ENCODE measurements at places on chromosomes 6 and 20. TPM values are rescaled to one million over a fixed set of nuclear protein-coding genes. Genes with fewer than 3 reads are reported as not detected.

DNA sequence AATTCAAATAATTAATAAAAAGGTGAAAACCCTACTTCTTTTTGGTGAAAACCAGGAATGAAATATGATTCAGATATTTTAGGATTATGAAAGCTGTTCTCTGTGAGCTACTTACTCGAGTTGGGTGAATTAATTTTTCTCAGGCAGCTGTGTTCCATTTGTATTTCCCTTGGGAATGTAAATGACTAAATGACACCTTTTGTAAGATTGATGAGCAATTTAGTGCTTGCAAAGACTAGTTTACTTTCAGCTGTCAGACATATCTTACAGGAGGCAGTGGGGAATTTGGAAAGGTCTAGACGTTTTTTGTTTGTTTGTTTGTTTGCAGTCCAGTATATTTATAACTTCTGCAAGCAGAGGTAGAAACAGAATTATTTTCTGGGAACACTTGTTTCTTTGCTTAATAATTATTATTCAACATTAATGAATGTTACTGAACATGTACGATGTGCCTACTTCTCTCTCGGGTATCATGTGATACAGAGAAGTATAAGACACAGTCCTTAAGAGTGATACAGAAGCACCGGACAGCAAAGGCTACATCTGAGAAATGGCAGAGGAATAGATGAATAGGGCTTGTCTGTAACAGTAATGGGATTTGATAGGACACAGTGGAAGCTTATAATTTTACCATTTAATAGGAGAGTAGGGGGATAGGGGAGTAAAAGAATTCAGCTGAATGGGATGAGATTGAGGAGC lies 91.3 kb downstream of the AKAP7 start:
- H3K4me1 ChIP-seq, result no peaks in the 10 kb centered on the region
- H3K27ac ChIP-seq, result no peak overlapping the region
- no peak for DNase-seq
- H3K27me3 ChIP-seq, result no peaks in the 10 kb centered on the region

DNA sequence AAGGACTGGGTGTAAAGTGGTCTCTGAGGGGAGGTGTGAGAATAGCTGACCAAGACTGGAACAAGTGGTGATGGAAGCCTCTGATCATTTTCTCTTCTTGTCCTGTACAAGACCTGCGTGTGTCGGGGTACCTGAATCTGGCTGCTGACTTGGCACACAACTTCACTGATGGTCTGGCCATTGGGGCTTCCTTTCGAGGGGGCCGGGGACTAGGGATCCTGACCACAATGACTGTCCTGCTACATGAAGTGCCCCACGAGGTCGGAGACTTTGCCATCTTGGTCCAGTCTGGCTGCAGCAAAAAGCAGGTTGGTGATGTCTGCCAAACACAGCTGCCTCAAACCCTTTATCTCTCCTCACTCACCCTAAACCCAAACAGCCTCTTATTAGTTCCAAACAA lies 1.7 kb upstream of the HSD17B8 start:
- peak overlapping the region; percentile 92 for H3K27ac ChIP-seq
- DNase-seq, result peak; percentile 30
- H3K4me1 ChIP-seq, result peaks cover 33% of the 10 kb centered on the region
- H3K27me3 ChIP-seq, result no peaks in the 10 kb centered on the region
- peaks cover 6% of the 10 kb centered on the region for H3K36me3 ChIP-seq

- H3K4me1 ChIP-seq, result no peaks in the 10 kb centered on the region
- no peak for DNase-seq
- no peak overlapping the region for H3K4me3 ChIP-seq
- H3K27ac ChIP-seq, result no peak overlapping the region
- H3K36me3 ChIP-seq, result no peaks in the 10 kb centered on the region
Observed at GRCh38 chr20:55160996-55161395, 685.6 kb downstream of the DOK5 start.

DNA sequence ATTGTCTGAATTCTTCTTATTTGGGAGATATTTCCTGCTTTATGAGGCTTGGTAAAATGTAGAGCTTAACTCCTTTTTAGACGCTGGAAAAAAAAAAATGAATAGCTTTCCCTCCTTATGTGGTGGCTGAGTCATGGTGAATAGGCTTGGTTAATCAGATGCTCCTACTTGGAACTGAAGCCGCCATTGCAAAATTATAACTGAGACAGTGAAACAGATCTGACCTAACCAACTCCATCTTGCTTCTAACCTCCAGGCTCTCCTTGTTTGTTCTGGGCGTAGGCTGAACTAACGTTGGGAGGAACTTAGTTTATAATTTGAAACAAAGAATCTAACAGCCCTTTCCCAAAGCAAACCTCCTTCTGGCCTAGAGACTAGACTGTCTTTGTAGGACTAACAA lies 43.2 kb upstream of the PLCB4 start:
- H3K4me1 ChIP-seq, result no peaks in the 10 kb centered on the region
- no peaks in the 10 kb centered on the region for H3K36me3 ChIP-seq
- H3K4me3 ChIP-seq, result no peak overlapping the region

CRISP2 gene
- not detected for total RNA-seq

ARFGAP1 gene
- total RNA-seq, result 24.2 TPM

Data from psoas muscle (tissue), 8 donors.